ENCODE measurements at places on chromosomes 4 and X.

DNA sequence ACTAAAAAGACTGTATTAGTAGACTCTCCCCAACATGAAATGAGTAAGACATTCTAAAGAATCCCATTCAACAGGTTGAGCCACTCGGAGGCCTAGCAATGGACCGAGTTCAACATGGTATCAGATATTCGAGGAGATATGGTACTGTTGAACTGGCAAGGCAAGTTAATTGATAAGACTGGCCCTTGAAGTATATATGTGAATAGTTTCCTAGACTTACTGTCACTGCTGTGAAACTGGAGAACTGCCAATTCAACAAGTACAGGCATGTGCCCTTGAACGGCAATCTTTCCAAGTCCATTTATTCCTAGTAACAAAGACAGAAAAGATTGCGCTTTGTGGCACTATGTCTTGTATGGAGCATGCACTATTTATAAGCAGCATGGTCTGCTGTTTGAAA lies 24.4 kb downstream of the FAT1 start:
- DNase-seq, result no peak

- DNase-seq, result no peak
Measured at GRCh38 chrX:54085666-54086065, 41.4 kb upstream of the PHF8 start.

GRCh38 chrX:40996886-40997530 lies 88.2 kb upstream of the USP9X start:
- no peak for DNase-seq

DNA sequence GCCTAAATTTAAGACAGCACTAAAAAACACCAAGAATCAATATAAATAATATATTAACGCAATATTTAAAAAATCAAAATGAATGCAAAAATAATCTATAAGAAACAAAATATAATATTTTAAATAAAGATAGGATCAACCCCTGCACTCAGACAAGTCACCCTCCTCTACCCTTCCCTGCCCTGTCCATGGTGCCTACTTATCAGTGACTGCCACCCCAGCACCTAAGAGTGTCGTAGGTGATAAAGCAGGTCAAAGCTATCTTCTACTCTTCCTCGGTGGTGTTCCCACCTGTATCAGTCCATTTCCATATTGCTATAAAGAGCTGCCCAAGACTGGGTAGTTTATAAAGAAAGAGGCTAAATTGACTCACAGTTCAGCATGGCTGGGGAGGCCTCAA lies 251.9 kb downstream of the STIM2 start:
- no peak for DNase-seq

DNA sequence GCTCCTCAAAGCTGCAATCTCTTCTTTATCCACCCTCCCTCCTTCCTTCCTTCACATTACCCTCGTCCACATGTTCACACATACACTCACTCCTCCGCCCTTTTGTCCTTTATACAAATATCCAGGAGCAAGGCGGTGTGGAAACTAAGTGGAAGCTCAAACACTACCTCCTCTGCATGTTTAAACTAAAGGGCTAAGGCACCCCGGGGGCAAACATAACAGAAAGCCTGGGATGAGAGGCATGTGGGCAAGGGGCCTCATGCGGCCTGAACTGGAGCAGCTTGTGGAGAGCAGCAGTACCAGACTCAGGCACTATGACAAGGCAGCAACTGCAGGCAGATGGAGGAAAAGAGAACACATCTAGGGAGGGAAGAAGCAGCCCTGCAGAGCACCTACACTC lies 9.5 kb downstream of the MAB21L2 start:
- DNase-seq, result no peak

GRCh38 chrX:80550722-80551121 lies 130.5 kb downstream of the TENT5D start:
- DNase-seq, result no peak

- DNase-seq, result no peak
Measured at GRCh38 chr4:108484187-108484586, 136.2 kb upstream of the RPL34 start.

Measured in stimulated activated CD4-positive, alpha-beta T cell treated with anti-CD3 and anti-CD28 coated beads, Interleukin-4, amount 100 ng/mL, for 24 hours (primary cell).